ENCODE measurements at places on chromosomes 11 and 22.
A peak's percentile ranks its signal among the peaks of the same experiment; 100 is the strongest.

DNA sequence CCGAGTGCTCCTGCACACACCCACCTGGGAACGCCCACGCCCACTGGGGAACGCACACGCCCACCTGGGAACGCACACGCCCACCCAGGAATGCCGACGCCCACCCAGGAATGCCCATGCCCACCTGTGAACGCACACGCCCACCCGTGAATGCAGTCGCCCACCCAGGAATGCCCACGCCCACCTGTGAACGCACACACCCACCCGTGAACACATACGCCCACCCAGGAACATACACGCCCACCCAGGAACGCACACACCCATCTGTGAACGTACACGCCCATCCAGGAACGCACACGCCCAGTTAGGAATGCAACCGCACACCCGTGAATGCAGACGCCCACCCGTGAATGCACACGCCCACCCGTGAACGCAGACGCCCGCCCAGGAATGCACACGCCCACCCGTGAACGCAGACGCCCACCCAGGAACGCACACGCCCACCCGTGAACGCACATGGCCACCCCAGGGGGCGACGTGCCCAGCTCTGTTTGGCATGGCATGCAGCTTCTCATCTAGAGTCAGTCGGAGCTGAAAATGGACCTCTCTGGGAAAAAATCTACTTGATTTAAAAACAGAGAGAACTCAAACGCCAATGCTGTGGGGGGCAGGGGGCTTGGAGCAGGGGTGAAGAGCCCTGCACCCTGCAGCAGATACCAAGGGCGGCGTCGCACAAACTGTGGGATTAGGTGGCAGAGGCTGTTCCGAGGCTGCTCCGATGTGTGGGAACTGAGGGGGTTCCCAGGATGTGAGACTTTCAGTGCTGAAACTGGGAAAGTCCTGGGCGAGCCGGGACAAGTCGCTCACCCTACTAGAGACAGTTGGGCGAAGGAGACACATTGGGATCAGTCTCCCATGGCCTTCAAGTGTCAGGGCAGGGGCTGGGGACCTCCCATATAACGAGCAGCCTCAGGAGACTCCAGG, 83.3 kb downstream of the MYEOV start:
- DNase-seq: no peak

DNA sequence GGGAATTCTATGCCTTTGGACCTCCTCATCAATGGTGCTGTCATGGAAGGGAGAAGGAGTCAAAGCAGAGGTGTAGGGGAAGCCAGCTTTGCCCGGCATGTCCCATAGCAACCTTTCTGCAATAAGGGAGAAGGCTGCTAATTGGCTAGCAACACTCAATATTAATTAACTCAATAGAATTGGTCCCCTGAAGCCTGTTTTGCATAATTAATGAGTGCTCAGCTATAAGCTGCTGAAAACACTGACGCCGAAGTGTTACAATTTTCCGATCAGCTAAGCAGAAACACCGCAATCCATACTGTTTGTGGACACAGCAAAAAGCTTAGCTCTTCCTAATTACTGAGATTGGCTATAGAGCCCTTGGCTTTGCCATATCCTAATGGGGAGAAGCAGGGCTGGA, 245.0 kb downstream of the CSNK2A3 start:
- no peak for DNase-seq

DNA sequence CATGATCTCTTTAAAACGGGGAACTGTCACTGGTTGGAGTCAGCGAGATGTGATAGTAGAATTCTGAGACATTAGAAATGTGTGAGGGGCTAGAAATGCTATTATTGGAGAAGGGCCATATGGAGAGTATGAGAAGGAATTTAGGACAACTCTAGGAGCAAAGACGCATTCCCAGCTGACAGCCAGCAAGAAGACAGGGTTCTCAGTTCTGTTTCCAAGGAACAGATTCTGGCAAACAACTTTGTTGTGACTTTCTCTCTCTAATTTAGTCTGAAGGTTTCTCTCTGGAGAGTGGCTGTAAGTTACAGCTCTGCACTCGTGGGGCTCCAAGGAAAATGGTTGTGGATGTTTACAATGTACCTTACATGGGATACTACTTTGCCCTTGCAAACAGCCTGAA, 876.3 kb downstream of the FAM181B start:
- DNase-seq: no peak

DNA sequence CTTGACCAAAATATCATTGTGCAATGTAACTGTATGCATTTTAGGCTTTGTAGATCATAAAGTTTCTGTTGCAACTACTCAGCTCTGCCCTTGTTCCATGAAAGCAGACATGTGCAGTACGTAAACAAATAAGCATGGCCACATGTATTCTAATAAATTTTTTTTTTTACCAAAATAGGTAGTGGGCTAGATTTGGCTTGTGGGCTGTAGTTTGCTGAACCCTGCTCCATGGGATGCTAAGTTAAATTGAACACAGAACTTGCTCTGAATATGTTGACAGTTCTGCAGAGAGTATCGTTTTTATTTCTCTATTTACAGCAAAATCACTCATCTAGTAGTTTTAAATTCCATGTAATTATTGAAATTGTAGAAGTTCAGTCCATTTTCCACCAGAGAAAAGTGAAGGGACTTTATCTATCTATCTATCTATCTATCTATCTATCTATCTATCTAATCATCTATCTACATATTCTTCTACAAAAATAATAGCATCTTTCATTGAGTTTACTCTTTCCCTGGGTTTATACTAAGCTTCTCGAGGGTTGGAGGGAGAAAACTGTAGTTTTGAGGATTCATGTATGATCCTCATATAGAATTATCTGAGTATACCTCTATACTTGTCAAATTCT, 9.5 kb upstream of the OOSP4A start:
- DNase-seq: no peak

GRCh38 chr11:129864811-129865210, 30.6 kb downstream of the NFRKB start:
- no peak for DNase-seq

GRCh38 chr22:20569059-20570058, 61.9 kb downstream of the MED15 start:
- peak; percentile 55 for DNase-seq

DNA sequence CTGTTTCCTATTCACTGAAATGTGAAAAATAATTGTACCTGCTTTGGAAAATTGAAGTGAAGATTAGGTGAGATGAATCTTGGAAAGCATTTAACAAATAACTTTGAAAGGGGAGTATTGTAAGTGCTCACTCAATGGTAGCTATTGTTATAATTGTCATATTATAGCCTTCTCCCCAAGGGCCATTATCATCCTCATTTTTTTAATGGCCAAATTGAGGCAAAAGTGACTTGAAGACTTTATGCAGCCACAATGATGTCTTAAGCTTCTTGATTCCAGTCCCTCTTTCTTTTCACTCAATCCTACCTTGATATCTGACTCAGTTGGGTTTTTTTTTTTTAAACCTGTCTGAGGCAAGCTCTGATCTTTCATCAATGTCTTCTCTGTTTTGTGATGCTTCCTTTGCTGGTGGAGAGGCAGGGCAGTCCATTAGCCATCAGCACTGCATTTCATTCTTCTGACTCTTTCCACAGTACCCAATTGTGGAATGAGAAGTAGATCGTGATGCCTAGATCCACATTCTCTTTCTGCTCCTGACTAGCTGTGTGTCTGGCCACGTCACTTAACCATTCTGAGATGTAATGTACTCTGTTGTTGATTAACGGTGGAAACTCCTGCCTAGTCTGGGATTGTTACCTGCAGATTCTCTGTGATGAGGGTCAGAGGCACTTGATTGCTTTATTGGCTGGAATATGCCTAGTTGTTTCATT, 101.4 kb downstream of the DBX1 start:
- DNase-seq: no peak

DNA sequence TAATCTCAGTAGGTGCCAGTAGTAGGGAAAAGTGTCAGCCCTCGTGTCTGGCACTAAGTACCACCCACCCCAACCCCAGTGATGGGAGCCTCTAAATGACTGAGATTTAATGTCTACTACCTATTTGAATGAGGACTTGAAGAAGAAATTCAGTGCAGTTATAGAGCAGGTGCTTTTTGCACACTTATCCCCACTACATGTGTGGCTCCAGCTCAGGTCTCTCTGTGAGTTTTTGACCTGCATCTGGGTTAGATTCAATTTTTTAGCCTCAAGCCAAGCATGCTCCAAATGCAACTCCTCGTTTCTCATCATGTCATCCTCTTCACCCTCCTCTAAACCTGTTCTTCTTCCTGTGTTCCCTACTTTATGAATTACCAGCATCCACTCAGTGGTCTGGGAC, 24.9 kb upstream of the NNMT start:
- no peak for DNase-seq

GRCh38 chr11:84249344-84250135, 963.4 kb upstream of the CCDC90B start:
- DNase-seq: no peak

DNA sequence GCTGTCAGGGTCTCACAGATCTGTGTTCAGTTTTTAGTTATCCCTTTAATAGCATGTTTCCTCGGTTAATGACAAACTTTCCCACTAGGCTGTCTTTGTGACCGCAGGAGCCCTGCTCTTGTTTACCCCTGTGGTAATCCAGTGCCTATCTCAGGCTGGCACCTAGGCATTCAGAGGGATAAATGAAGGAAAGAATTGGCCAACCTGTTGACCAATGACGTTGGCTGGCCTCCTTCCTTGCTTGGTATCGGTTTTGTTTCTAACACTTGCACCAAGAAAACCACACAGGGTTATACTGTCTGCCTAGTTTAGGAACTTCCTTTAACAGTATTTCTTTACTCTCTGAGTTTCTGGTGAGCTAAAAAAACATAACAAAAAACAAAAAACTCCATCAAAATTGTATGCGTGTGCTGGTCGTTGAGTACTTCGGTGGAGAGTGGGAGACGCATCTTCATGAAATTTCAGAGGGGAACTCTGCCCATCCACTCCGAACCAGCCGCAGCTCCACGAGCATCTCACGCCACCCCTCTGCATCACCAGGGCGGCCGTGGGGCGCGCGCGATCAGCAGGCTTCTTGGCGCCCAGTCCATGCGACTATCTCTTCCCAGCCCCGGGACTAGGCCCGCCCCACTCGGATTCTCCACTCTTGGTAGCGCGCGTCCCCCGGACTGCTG, 563 bp upstream of the ENDOD1 start:
- no peak for DNase-seq

GRCh38 chr22:26756675-26757293, 99.4 kb downstream of the MIAT start:
- DNase-seq: peak; percentile 5

GRCh38 chr11:69518081-69518950, 36.9 kb downstream of the LINC01488 start:
- DNase-seq: no peak

DNA sequence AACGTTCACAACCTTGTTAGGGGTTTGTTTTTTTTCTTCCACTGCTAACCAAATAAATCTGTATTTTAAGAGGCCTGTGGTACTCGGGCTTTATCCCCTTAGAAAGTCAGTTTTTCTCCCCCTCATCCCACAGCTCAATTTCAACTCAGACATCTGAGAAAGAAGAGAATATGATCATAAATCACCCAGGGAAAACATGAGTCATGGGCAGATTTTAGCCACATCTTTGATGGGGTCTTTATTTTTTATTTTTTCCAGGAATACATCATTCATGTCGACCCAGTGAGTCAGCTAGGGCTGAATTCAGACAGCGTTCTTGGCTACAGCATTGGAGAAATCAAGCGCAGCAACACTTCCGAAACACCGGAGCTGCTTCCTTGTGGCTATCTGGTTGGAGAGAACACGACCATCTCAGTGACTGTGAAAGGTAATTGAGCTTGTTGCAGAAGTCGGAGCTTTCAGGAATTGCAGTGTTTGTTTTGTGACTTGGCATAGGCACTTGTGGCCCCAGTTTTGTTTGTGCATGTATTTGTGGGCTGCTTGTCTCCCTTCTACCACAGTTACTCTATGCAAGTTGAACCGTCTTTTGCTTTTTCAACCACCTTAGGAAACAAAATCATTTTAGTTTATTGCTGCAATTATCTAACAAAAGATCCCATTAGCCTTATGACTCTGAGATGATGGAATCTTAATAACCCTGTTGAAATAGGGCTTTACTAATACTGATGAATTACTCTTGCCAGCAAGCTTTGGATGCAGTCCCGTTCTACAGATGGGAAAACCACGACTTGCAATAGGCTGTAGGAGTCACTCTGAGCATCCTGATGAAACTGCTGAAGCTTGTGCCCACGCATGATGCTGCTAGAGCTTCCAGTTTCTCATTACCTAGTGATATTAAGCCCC, 62.7 kb downstream of the DBX1 start:
- DNase-seq: no peak
